ENCODE measurements at places on chromosomes 16 and 17. TPM values are rescaled to one million over a fixed set of nuclear protein-coding genes. Genes with fewer than 3 reads are reported as not detected.

NOL3 gene
- 15.2 TPM for total RNA-seq

DNA sequence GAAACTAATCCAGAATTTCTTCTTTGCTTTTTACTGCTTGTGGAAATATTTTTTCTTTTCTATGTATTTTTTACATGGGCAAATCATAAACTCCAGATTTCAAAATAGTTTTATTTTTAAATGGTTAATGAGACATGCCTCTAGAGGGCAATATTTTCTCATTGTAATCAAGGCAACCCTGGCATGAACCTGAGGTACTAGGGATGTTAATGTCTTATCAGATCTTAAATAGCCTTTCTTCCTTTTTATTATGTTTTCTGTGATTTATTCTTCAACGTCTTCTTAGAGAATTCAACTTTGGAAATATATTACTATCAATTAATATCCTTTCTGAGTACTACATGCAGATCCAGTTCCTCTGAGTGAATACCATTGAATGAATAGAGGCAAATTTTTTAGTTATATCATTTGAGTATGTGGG lies 324.7 kb downstream of the BCAS3 start:
- no peak for DNase-seq

SPIRE2 gene
- total RNA-seq: 2.3 TPM

GGA2 gene
- total RNA-seq: 92.9 TPM

GRCh38 chr16:47731252-47731651 lies 270.1 kb downstream of the PHKB start:
- DNase-seq: no peak

GRCh38 chr16:31842864-31843263 lies 30.7 kb upstream of the ZNF267 start:
- DNase-seq: no peak

TBC1D16 gene
- 25.2 TPM for total RNA-seq

DNA sequence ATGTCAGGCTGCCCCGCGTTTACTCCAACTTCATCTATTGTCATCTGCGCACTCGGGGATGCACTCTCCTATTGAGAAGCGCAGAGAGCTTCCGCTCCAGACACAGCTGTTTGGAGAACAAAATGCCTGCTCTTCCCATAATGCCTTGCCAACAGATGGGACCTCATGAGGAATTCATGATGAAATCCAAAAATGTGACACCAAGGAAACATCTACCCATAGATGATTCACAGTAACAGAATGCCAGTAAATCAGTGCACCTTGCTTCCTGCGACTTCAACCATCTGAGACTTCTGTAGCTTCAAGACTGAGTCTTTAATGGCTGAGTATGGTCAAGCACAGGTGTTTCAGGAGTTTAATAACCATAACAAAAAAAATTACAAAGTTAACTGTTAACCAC lies 1144.9 kb upstream of the GOT2 start:
- DNase-seq: no peak

TEKT3 gene
- not detected for total RNA-seq

CTRB1 gene
- 37,242 TPM for total RNA-seq

MYH11 gene
- total RNA-seq: 2.1 TPM

RAMP2 gene
- 2.8 TPM for total RNA-seq

DNA sequence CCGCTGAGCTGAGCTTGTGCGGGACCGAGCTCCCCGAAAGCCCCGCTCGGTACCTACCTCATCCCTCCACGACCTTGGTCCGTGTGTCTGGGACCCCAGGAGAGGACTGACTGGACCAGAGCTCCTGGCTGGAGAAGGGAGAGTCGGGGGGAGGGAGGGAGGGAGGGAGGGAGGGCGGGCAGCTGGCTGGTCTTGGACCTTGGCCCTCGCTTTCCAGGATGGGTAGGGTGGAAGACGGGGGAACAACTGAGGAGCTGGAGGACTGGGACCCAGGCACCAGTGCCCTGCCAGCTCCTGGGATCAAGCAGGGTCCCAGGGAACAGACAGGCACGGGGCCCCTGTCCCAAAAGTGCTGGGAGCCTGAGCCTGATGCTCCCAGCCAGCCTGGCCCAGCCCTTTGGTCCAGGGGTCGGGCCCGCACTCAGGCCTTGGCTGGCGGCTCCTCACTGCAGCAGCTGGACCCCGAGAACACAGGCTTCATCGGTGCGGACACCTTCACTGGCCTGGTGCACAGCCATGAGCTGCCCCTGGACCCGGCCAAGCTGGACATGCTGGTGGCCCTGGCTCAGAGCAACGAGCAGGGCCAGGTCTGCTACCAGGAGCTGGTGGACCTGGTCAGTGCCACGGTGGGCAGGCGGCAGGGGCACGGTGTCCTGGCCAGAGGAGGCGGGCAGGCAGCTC lies 553 bp downstream of the RHBDL1 start:
- DNase-seq: no peak

- no peak for DNase-seq
These were observed 73.2 kb downstream of the RMI2 start for GRCh38 chr16:11418506-11418905.

DNA sequence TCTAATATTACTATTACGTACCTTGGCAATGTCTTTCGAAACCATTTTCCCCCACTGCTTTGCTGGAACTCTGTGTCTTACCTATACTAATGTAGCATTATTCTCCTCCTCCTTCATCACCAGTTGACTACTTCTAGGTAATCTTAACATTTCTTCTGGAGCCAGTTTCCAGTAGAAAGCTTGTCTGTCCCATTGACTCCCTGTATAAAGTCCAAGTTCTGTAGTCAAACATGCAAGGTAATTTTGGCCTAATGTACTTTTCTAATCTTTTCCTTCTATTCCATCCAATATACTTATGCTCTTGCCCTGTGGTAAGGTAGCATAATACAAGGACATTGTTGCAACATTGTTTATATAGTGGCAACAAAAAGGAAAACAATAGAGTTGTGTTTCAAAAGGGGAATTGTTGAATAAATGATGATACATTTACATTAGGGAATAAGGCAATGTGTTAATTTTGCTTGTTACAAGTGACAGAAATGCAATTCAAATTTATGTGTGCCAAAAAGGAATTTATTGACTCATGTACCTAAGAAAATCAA lies 27.9 kb downstream of the OMG start:
- no peak for DNase-seq

CLUH gene
- 85.5 TPM for total RNA-seq
